ENCODE measurements at places on chromosomes 12 and 14.

GRCh38 chr12:4867384-4867783, 42.3 kb upstream of the KCNA1 start:
- DNase-seq = no peak

DNA sequence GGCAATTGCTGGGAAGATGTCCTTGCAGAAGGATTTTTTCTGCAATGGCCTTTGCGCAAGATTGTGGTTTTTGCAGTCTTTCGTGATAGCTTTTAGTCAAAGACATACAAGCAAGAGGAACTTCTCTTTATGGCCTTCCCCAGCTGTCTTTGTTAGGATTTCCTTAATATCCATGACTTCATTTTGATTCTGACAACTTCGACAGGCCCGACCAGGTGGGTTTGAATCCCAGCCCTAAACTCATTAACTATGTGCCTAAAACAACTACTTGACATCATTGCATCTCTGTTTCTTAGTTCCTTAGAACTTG, 13.3 kb upstream of the VRK1 start:
- no peak for DNase-seq

GRCh38 chr12:5094551-5094950, 50.9 kb downstream of the KCNA5 start:
- DNase-seq = no peak

- no peak for DNase-seq
These were observed 21.3 kb upstream of the RAB35 start for GRCh38 chr12:120137833-120138232.

GRCh38 chr12:39807043-39807442, 187.4 kb upstream of the ABCD2 start:
- no peak for DNase-seq

GRCh38 chr14:50797250-50798047, 33.5 kb downstream of the NIN start:
- no peak for DNase-seq

- no peak for DNase-seq
These were observed 104.5 kb upstream of the MED13L start for GRCh38 chr12:116381744-116382685.

GRCh38 chr12:93060666-93061472, 131.8 kb upstream of the EEA1 start:
- peak; percentile 73 for DNase-seq

GRCh38 chr14:91501348-91501747, 8.8 kb downstream of the PPP4R3A start:
- no peak for DNase-seq

GRCh38 chr12:22160396-22161003, 114.5 kb downstream of the CMAS start:
- no peak for DNase-seq

DNA sequence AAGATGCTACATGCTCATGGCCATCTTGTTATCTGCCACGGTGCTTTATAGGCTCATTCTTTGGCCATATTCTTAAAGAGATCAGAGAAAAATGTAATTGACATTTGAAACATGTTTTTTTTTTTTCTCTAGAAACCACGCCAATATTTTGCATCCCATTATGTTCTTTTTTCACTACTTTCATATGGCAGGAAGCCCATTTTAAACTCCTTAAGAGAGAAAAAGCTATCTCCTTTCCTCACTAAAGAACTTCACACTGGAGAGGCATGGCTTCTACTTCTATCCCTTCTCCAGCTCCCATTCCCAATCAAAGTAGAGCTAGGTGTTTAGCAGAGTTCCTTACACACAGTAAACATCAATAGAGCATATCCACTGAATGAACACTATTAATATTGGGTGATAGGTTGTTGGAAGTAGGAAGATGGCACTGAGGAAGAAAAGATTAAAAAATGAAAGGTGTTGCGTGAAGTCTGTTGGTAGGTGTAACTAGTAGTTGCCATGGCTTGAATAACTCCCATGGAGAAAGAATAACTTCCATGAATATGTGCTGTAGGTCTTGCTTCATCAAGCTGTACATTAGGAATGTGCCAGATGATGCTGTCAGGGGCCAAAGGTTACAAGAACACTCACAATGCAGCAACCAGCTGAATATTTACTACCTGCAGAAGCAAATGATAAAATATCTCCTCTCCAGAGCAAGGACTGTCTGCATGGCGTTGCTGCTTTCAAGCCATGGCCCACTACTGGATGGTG, 178.8 kb downstream of the STXBP6 start:
- no peak for DNase-seq

GRCh38 chr12:22803725-22804124, 178.8 kb downstream of the ETNK1 start:
- DNase-seq = no peak

- no peak for DNase-seq
These were observed 182.3 kb upstream of the GZMB start for GRCh38 chr14:24816011-24816928.

DNA sequence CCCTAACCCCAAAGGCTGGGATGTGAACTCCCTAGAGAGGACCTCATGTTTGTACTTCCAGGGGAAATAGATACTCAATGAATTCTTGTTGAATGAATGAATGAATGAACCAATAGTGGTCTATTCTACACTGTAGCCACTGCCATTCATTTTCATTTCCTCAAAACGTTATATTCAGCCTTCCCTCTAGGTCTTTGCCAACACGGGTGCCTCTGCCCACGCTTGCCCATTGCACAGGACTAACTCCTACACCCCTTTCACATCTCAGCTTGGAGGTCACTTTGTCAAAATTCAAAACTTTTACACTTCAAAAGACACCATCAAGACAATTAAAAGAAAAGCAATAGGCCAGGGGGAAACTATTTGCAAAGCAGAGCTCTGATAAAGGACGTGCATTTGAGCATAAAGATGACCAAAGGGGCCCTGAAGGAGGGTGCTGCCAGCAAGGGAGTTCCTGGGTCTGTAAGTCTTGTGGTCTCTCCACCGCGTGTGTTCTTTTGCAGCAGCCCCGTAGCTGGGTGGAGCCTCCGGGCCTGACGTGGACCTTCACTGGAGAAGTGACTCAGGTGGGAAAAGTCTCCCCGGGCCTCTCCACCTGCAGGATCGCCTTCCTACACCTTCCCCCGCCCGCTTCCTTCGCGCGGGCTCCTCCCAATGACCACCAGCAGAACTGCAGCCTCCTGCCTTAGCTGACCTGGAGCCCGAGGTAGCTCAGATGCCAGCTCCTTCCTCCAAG, 31.5 kb downstream of the TMEM63C start:
- peak; percentile 95 for DNase-seq

DNA sequence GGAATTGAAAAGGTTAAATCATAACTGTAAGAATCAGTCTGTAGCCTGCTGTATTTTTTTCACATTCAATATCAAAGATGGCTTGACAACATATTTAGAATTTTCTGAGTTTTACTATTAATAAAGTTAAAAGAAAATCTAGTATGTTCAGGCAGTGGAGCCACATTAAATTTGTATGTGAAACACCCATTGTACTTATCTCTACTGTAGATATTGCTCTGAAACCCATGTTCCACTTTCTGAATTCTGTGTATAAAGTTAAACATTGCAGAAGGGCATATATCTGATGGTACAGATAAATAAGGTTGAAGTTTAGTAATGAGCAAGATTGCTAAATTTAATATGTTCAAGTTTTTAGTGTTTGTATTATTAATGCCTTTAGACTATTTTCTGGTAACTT, 172.7 kb downstream of the FOXA1 start:
- no peak for DNase-seq

- no peak for DNase-seq
These were observed 267.7 kb upstream of the DIO3 start for GRCh38 chr14:101293605-101294004.

DNA sequence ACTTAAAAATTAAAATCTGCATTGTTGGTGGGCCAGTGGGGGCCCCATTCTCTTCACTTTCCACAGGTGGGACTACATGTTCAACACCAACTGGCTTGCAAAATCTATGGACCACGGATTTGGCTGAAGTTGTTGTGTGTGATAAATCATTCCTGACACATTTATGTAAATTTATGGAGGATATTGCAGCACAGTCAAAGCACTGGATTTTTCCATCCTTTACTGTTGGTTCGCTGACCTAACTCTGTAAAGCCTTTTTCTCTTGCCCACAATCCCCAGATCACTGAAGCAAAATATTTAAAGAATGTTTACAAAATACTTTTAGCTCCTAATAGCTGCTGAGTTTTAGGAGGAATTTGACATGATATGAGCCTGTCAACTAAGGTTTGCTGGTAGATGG, 219.7 kb upstream of the PRICKLE1 start:
- no peak for DNase-seq

DNA sequence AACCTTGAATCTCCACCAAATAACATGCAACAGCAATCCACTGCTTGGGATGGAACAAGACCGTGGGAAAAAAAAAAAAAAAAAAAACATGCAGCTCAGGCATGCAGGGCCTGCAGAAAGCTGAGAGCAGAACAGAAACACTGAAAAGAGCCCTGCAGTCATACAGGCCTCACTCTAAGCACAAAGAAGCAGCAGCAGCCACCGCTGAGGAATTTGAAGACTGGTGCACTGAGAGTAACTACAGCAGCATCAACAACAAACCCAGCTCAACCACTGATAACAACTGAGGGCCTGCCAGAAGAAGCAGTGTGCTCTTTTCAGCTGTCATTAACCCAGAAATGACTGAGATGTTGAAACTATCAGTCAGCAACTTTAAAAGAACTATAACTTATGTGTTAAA, 354.7 kb upstream of the TMTC1 start:
- no peak for DNase-seq

- no peak for DNase-seq
These were observed 189.7 kb upstream of the GRIN2B start for GRCh38 chr12:14171106-14171505.

GRCh38 chr12:92213166-92213565, 67.5 kb upstream of the BTG1 start:
- DNase-seq = no peak

GRCh38 chr14:58912287-58912686, 274.5 kb downstream of the DACT1 start:
- no peak for DNase-seq

DNA sequence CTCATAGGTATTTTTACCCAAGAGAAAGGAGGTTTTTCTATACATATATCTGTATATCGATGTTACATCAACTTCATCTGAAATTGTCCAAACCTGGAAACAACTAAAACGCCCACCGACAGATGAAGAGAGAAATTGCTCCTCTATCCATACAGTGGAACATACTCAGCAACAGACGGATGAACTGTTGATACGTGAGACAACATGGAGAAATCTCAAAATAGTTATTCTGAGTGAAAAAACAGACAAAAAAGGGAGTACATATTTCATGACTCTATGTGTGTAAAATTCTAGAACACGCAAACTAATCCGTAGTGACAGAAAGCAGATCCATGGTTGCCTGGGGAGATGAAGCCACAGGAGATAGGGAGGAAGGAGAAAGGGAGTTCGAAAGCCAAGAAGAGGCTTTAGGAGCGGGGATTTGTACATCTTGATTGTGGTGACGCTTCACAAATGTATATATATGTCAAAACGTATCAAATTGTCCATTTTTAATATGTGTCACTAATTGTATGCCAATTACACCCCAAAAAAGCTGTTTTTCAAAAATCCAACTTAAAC, 37.6 kb upstream of the C14orf180 start:
- DNase-seq = no peak

DNA sequence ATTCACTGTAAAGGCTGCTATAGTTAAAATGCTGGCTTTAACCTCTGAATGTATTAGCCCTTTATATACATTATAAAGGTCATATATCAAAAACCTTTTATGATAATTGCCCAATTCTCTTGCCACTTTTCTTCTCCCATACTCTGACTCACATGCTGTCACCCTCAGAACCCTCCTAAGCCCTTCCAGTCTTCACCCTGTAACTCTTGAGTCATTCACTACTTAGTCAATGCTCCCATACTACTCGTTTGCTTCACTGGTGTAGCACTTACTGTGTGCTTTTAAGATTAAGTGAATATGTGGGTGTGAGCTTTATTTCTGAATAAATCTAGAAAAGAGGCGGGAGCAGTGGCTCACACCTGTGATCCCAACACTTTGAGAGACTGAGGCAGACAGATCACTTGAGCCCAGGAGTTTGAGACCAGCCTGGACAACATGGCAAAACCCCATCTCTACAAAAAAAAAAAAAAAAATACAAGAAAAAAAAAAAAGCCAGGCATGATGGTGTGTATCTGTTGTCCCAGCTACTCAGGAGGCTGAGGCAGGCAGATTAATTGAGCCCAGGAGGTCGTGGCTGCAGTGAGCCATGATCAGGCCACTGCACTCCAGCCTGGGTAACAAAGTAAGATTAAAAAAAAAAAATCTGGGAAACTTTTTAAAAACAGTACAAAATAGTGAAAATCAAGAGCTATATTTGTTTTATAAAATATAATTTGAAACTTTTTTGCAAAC, 37.6 kb downstream of the SPATA7 start:
- DNase-seq = no peak

GRCh38 chr12:54596526-54596946, 8.1 kb upstream of the PPP1R1A start:
- DNase-seq = no peak

DNA sequence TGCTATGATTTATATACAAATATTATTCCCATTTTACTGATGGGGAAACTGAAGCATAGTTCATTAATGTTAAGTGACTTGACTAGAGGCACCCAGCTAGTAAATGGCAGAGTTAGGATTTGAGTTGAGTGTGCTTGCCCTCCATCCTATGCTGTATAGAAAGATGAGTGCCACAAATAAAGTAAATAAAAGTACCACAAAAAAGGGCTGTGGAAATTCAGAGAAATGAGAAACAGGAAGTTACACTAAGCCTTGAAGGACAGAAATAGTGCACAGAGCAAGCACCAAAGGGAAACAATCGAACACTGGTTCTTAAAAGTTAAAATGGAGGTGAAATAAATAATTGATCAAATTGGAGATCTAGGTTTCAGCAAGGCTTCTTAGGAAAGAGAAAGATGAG, 9.2 kb upstream of the ABCD2 start:
- no peak for DNase-seq
